CD8-positive, alpha-beta memory T cell (primary cell): ENCODE measurements at places on chromosomes 6 and 20.
A peak's percentile ranks its signal among the peaks of the same experiment; 100 is the strongest.

DNA sequence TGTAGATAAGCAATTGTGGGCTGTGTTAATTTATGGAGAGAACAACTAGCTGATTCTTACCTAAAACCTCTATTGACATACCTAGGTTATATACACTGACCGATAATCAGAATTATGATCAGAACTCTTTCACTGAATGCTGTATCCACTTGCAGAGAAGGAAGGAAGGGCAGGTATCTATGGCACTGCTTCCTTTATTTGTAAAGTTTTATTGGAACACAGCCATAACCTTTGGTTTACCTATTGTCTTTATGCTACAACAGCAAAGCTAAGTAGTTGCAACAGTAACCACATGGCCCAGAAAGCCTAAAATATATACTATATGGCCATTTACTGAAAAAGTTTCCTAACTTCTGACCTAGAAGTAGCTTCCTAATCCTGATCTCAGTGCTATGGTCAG is 358.9 kb upstream of the ARID1B start:
- no peaks in the 10 kb centered on the region for H3K36me3 ChIP-seq
- peaks cover 5% of the 10 kb centered on the region for H3K4me1 ChIP-seq
- DNase-seq, result no peak
- H3K27ac ChIP-seq, result no peak overlapping the region

- no peak overlapping the region for H3K4me3 ChIP-seq
- H3K27ac ChIP-seq, result no peak overlapping the region
- no peak for DNase-seq
- H3K36me3 ChIP-seq, result no peaks in the 10 kb centered on the region
- no peaks in the 10 kb centered on the region for H3K4me1 ChIP-seq
Observed at GRCh38 chr20:55135923-55136322, 660.5 kb downstream of the DOK5 start.

DNA sequence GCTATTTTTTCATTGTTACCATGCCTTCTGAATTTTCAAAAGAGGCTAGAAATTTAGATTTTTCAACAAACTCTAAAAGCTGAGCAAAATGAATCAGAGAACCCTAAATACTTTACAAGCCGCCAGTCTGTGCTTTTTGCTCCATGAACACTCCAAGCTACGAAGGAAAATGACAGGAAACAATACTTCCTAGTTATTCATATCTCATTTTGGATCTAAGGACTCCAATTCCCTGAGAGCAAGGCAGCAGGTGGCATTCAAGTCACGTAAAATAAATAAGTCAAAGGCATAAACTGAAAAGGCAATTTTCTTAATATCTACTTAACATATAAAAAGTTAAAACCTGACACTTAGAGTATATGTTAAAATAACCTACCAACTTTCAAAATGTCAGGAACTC is 50.6 kb downstream of the PDSS2 start:
- no peak for DNase-seq
- no peaks in the 10 kb centered on the region for H3K36me3 ChIP-seq
- no peaks in the 10 kb centered on the region for H3K27me3 ChIP-seq
- H3K4me1 ChIP-seq, result no peaks in the 10 kb centered on the region

DNA sequence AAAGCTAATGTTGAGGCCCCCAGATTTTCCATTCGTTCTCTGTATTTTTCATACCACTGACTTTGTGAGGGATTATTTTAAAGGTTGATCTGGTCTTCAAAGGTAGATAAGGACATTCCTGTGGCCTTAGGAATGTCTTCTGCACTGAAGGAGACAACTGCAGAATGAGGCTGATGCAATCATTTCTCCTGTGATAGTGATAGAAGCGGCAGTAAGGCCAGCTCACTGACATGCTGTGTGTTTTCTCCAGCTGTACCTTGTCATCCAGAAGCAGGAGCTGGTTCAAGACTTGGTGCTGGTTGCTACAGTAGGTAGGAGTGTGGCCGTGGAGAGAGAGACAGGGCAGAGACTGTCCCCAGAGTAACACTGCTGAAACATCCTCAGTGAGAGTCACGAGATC is 53.8 kb downstream of the DCBLD1 start:
- no peaks in the 10 kb centered on the region for H3K36me3 ChIP-seq
- no peak overlapping the region for H3K27ac ChIP-seq
- no peak overlapping the region for H3K4me3 ChIP-seq
- DNase-seq, result no peak
- no peaks in the 10 kb centered on the region for H3K4me1 ChIP-seq

DNA sequence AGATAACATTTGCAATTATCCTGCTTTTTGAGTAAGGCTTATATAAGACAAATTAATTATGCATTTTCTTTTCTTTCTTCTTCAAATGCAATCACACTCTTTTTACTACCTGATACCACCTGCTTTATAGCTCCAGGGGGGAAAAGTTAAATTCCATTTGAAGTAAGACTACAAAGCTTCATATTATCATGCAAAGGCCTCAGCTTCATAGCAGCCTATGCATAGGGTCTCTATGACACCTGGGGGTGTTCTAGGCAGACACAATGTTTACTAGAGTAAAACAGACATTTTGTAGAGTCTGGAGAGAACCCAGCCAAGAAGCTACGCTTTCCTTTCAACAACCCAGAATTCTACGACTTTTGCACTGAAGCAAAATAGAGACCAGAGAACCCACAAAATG is 148.0 kb downstream of the MCHR2 start:
- DNase-seq, result no peak
- no peaks in the 10 kb centered on the region for H3K4me1 ChIP-seq
- H3K4me3 ChIP-seq, result no peak overlapping the region

GRCh38 chr6:139099984-139100383 is 34.9 kb upstream of the HECA start:
- H3K27me3 ChIP-seq, result no peaks in the 10 kb centered on the region
- no peaks in the 10 kb centered on the region for H3K36me3 ChIP-seq
- H3K27ac ChIP-seq, result no peak overlapping the region
- DNase-seq, result no peak

DNA sequence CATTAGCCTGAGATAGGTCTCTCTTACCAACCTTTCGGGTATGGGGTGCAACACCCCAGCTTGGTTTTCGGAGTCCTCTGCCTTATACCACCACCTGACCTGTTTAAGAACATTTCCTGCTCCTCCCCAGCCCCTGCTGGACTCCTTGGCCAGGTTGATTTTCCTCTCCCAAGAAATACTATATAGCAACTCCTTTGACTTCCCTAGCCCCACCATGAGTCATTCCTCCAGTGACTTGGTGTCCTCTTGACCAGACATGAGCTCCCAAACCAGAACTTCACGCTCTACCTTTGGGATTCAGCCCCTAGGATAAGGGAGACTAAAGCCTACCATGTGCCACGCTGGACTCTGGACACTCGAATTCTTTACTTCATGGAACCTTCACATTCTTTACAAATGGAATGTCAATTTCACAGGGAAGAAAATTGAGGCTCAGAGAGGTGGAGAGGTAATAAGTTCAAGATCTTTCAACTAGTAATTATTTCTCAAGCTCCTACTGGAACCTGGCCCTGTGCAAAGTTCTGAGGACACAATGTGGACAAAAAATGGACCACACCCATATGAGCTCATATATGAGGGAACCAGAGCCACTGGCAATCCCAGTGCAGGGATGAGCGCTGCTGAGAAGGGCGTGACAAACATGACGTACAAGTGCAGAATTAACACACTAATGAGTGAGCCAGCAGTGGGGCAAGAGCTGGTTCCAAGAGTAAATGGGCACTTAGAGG is 48.2 kb downstream of the SIRPA start:
- H3K27me3 ChIP-seq, result peaks cover 14% of the 10 kb centered on the region
- no peak for DNase-seq
- H3K4me1 ChIP-seq, result no peaks in the 10 kb centered on the region
- H3K4me3 ChIP-seq, result no peak overlapping the region

DNA sequence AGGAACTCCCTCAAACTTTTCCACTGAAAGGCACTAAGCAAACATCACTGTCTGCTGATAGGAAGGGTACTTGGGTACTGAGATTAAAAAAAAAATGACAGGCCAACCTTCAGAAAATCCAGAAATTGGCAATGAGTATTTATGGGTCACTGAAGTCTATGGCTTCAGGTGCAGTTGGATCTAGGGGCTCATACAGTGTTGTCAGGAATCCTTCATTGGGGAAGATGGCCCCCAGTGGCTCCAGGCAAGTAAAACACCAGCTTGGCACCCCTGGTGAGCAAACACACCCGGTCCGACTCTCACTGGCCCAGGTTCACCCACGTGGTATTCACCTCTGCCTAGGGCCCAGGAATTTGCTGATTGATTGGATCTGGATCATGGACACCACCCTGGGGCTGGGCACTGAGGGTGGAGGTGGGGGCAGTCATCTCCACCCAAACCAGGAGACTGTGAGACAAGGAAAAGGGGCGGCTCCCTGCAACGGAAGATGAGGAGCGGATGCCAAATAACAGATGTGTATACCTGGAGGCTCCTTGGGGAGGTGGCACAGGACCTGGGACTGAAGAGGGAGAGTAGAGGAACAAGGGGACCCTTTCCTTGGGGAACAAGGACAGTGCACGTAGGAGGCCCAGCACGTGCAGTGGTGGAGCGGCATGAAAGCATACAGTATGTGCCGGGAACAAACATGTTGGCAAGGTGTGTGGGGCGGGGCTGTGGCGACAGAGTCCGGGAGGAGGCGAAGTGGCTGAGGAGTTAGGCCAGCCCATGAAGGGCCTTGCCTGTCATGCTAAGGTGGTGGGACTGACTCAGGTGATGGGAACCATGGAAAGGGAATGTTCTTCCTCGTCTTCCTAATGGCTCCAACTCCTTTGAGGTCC is 4.7 kb downstream of the SLC2A10 start:
- peaks cover 12% of the 10 kb centered on the region for H3K27me3 ChIP-seq
- H3K27ac ChIP-seq, result no peak overlapping the region
- no peaks in the 10 kb centered on the region for H3K36me3 ChIP-seq
- no peak overlapping the region for H3K4me3 ChIP-seq
- DNase-seq, result no peak

GRCh38 chr6:154815938-154816820 is 83.0 kb downstream of the SCAF8 start:
- peaks cover 64% of the 10 kb centered on the region for H3K36me3 ChIP-seq
- DNase-seq, result no peak
- H3K4me3 ChIP-seq, result no peak overlapping the region
- no peaks in the 10 kb centered on the region for H3K4me1 ChIP-seq

DNA sequence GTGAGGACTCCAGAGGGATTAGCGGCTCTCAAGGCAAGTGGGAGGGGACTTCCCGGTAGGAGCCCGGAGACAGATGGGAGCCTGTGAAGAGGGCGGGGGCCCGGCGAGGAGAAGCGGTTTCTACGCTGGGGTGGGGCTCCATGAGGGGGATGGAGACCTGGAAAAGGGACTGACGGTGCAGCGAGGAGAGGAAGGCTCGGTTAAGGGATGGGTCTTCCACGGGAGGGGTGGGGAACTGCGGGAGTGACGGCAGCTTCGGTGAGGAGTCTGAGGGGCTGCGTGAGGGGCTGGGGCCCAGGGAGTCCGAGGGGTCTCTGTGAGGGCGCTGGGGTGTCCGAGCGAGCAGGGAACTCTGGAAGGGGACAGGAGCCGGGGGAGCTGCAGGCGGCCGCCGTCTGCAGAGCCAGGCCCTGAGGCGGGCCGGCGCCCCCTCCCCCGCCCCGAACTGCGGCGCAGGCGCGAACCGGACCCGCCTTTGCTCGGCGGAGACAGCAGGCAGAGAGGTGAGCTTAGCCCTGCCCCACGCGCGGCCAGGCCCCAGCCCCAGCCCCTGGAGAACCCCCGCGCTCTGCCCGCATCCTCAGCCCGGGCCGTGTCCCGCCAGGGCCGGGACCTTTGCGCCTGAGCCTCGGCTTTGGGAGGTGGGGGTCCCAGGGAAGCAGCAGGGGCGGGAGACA is at the start of gene NRSN2:
NRSN2 (plus strand) TSS at position 472 of the 677 bp plus-strand sequence. CDS start 2,533 bp downstream, outside the sequence.
- no peak for DNase-seq
- peak within 1 kb of the TSS; percentile 73 for H3K4me3 ChIP-seq
- H3K36me3 ChIP-seq, result no peaks in the 10 kb centered on the region
- H3K4me1 ChIP-seq, result peaks cover 6% of the 10 kb centered on the region

DNA sequence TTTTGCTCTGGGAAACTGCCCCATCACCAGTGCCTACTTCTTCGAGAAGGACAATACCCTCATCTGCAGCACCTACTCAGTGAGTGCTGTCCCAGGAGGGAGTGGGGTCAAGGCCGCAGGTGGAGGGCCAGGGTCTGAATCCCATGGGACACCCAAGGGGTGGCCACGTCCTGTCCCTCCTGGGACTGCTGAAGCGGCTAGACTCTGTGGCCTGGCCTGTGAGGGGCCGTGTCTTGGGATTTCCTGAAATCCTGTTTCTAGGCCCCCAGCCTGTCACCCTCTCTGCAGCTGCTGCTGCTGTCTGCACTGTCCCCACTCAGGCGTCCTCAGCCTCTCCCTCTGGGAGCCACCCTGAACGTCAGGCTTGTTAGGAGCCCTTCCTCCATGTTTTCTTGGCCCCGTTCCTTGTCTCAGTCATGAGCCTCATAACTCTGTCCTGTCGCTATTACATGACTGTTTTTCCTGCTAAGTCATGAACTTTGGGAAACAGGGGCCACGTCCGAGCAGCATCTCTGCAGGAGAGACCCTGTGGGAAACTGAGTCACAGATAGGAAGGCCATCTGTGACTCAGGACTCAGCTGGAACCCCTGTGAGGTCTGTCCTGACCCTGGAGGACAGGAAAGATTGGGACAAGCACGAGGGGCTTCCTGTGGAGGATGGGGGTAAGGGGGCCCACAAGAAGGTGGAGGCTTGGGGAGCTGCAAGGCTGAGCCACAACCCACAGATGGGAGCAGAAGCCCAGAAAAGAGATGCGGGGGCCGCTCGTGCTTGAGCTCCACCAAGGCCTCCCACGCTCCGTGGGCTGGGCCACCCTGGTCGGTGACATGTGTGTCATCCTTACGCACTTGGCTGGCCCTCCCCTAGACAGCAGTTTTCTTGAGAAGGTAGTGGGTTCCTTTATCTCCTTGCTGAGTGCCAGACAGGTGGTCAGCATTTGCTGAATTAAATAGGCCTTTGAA is 49.9 kb downstream of the EFCAB8 start:
- H3K27ac ChIP-seq, result no peak overlapping the region
- no peak overlapping the region for H3K4me3 ChIP-seq
- no peaks in the 10 kb centered on the region for H3K27me3 ChIP-seq
- H3K36me3 ChIP-seq, result no peaks in the 10 kb centered on the region
- no peak for DNase-seq

DNA sequence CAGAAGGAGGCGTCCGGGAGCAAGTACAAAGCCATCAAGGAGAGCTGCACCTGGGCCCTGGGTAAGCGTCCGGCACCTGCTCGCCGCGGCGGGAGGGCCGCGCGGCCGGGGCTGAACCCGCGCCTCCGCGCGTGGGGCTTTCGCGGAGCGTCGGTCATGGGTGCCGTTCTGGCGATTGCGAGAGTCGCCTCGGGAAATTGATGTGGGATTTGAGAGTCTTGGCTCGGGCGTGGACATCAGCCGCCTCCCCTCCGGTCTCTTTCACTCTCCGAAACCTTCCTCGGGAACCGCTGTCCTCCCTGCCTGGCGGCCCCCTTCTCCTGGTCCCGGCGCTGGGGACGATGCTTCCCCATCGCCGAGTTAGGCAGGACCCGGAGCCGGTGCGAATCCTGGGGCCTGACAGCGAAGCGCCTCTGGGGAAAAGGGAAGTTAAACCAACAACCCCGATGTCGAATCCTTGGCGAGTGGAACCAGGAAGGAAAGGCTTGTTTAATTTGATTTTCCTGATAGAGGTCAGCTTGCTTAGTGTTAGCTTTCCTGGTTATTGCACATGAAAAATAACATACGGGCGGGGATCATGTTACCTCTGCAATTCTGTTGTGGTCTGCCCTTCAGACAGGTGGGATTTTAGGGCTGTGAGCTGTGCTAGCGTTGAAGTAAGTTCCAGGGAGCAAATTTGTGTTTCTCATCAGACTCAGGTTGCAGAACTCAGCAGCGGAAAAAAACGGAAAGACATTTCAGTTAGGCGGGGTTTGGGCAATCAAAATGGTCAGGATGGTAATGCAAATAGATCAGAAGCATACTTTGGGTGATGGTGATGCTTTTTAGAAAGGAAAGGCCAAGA is 594 bp downstream of the ARFGEF3 start:
- H3K27ac ChIP-seq, result no peak overlapping the region
- peak overlapping the region; percentile 39 for H3K4me3 ChIP-seq
- peaks cover 7% of the 10 kb centered on the region for H3K4me1 ChIP-seq
